Skeletal muscle cell (primary cell): ENCODE measurements at places on chromosomes 13 and 19.

- no peak for DNase-seq
These were observed 18.7 kb downstream of the LSM4 start for GRCh38 chr19:18304208-18304457.

GRCh38 chr19:23328211-23328610 lies 67.1 kb downstream of the ZNF91 start:
- DNase-seq: no peak

DNA sequence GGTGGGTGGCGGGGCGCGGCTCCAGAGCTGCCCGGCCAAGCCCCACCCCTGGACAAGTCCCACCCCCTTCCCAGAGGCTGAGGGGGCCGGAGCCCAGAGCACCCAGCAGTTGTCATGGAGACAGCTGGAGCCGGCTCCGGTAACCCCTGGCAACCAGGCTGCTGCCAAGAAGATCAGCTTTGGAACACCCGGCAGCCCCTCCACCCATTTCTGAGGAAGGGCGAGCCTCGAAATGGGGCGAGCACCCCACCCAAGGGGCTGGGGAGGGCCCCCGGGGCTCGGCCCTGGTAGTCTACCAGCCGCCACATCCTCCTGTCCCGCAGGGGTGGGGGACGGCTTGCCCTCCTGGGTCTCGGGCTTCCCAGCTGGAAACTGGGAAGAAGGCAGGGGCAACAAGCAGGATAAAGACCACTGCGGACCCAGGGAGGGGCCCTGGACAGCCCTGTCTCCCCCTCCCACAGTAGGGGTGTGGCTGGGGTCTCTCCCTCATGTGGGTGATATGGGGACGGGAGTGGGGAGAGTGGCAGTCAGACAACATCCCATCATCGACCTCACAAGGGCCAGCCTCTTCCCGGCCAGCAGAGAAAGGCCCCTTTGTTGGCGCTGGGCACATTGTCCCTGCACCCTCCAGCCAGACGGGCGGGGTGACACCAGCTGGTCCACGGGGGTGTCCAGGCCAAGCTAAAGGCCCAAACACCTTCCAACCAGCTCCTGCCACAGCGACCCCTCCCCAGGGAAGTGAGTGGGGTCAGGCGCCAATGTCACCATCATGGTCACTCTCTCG lies 1.5 kb downstream of the CERS1 start:
- peak; percentile 19 for DNase-seq

DNA sequence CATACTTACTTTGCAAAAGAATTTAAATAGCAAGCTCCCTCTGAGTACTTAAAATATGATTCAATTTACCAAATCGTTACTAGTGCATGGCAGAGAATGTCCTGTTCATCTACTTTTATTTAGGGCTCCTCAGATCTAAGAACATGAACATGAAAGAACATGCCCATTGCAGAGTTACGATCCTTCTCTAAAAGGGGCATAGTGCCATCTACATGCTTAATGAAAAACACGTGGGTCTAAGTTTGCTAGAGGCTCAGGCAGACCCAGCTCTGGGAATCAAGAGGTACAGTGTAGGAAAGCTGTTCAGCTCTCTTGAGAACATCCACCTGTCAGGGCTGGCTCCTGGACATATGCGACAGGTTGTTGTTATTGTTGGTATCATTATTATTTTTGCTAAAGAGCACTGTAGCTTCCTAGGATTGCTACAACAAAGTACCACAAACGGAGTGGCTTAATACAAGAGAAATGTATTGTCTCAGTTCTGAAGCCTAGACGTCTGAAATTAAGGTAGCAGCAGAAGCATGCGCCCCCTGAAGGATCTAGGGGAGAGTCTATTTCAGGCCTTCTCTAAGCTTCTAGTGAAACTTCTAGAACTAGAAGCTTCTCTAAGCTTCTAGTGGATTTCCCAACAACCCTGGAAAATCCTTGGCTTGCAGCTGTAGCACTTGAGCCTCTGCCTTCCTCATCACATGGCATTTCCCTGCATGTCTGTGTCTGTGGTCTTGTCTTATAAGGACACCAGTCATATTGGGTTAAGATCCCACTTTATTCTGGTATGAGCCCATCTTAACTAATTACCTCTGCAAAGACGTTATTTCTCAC lies 133.9 kb downstream of the DCT start:
- DNase-seq: no peak

GRCh38 chr13:45816427-45816826 lies 35.1 kb downstream of the SIAH3 start:
- DNase-seq: no peak

GRCh38 chr13:23731709-23732108 lies 157.5 kb downstream of the MIPEP start:
- DNase-seq: no peak
